ENCODE measurements at places on chromosomes 5 and 9.

DNA sequence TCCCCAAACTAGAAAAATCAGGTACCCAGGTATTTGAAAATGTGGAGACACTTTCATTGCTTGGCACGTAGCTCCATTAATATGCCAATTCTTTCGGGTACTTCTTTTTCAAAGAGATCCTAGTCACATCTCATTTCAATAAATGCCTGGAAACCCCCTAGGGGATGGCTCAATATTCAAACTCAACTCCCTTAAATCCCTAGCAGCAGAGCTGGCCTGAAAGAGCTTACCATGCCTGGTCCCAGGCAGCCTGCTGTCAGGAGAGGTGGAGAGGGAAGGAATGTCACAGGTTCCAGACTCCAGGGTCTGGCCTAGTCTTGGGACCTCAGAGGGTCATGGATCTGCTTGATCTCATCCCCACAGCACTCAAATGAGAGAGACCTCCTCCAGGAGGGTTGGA is 187.1 kb downstream of the SPOCK1 start:
- DNase-seq: no peak

DNA sequence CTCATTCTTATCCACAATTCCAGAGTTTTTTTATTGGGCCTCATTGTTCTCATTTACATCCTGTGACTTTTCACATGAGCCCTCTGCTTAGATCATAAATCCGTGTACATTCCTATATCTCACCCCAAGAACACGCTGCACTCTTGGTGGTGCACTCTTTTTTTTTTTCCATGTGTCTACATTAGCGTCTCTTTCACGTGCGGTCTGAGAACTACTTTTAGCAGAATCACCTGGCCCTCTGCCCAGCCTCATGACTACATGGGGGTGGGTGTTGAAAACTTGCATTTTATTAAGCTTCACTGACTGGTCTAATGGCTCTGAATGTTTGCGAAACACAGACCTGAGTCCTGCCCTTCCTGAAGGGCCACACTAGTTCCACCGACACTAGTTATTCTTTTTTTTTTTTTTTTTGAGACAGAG is 18.6 kb downstream of the C9orf57 start:
- no peak for DNase-seq

DNA sequence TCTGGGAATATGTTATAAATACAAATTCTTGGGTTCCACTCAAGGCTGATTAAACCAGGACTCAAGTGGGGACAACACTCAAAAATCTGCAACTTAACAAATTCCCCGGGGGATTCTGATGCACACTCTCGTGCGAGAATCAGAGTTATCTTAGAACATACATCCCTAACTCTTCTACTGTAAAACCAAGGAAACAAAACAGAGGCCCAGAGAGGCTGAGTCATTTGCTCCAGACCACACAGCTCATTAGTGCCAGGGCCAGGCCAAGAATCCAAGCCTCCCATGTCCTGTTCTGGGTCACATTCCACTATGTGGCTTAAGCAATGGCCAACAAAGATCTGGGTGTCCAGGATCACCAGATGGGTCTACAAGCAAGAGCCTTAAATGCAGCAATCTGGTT is 166.0 kb downstream of the ADAMTS12 start:
- no peak for DNase-seq

- no peak for DNase-seq
Observed at GRCh38 chr5:160744268-160745101, 107.5 kb downstream of the ATP10B start.

DNA sequence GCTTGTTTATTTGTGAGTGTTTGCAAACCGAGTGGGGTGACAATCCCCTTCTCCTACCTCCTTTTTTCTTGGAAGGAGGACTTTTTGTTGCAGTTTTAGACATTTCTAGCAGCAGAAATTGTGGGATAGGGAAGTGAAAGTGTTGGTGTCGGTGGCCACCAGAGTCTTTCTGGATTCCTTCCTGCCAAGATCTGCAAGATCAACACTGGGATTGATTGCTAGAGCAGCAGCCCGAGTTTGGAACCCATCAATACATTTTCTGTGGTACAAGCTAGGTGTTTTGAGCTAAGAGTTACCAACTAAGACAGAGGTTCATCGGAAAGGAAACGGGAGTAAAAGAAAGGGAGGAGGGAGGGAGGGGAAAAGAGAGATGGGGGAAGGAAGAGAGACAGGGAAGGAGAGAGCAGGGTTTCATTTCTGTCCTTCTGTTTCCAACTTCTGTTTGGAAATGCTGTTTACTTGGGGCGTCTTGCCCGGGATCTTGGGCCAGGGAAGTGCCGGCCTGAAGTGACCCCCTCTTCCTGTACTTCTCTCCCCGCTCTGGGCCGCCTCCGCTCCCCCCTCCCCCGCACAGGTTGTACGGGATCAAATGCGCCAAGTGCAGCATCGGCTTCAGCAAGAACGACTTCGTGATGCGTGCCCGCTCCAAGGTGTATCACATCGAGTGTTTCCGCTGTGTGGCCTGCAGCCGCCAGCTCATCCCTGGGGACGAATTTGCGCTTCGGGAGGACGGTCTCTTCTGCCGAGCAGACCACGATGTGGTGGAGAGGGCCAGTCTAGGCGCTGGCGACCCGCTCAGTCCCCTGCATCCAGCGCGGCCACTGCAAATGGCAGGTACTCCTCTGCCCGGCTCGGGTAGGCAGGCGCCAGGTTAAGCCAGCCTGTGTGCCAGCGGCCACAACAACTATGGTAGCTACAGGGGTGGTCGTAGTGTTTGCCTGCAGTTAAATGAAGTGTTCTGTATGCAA is 4.0 kb downstream of the ISL1 start:
- DNase-seq: no peak

- no peak for DNase-seq
Observed at GRCh38 chr9:127116957-127117356, 5.5 kb downstream of the ANGPTL2 start.

GRCh38 chr5:81787474-81788242 is 36.8 kb upstream of the SSBP2 start:
- no peak for DNase-seq

GRCh38 chr9:96509848-96510247 is 59.9 kb downstream of the HABP4 start:
- DNase-seq: no peak

DNA sequence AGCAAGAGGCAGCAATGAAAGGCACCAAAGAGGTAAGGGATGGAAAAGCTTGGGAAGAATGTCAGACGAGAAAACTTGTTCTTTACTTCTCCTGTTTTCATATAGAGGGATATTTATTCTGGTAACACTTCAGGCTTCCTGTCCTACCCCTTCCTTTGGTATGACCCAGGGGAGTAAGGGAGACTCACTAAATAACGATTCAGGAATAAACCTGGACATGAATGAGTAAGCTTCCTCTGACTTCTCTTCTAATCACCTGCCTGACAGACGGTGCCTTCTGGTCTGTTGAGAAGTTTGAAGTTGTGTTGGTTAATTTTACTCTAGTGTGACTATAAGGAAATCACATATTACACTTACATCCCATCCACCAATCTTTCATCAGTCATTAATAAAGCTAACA is 461.2 kb downstream of the CDH12 start:
- no peak for DNase-seq

DNA sequence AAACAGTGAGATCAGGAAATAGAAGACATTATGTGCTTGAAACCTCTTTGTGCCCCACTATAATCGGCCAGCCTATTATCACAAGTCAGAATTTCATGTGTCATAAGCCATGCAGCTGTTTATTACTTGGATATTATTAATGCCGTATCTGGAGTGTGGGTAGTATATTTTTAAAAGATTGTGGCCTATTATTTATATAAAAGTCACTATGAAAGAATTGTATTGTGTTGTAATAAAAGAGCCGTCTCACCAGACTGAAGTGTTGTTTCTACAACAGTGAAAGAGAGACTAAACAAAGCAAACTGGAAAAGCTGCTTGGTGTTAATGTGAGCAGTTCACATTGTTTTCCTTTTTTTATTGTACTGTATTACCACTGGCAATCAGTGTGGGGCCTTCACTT is 449.1 kb downstream of the PSAT1 start:
- DNase-seq: no peak

DNA sequence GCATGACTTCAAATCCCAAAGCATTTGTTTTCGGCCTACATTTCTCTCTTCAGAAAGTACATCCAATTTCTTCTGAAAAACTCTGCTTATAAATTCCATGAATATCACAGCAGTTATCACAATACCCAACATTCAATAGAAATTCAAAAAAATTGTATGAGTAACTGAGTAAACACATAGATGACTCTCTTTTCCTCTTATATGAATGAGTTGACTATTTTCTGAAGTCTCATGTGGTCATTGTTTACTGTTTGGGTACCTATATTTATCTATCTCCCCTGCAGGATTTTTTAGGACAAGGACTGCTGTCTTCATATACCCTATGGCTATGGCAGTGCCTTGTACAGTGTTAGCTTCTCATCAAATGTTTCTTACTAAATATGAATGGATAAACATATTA is 157.1 kb downstream of the HTR1A start:
- no peak for DNase-seq

GRCh38 chr9:98887918-98888510 is 55.7 kb upstream of the COL15A1 start:
- DNase-seq: no peak

- DNase-seq: no peak
Observed at GRCh38 chr9:131112374-131113154, 12.8 kb upstream of the NUP214 start.

GRCh38 chr5:155807884-155808576 is 518.9 kb upstream of the SGCD start:
- DNase-seq: no peak

- no peak for DNase-seq
Observed at GRCh38 chr9:100466171-100466828, 6.6 kb upstream of the TMEFF1 start.

DNA sequence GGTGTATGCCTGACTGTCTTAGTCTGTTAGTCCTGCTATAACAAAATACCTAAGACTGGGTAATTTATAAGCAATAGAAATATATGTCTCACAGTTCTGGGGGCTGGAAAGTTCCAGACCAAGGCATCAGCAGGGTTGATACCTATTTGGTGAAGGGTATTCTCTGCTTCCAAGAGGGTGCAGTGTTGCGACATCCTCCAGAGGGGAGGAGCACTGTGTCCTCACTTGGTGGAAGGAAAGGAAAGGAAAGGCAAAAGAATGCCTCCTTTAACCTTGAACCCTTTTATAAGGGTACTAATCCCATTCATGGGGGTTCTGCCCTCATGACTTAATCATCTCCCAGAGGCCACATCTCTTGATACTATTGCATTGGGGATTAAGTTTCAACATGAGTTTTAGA is 42.0 kb upstream of the SLC24A2 start:
- no peak for DNase-seq

- DNase-seq: no peak
Observed at GRCh38 chr5:154962494-154962893, 21.6 kb downstream of the MRPL22 start.

DNA sequence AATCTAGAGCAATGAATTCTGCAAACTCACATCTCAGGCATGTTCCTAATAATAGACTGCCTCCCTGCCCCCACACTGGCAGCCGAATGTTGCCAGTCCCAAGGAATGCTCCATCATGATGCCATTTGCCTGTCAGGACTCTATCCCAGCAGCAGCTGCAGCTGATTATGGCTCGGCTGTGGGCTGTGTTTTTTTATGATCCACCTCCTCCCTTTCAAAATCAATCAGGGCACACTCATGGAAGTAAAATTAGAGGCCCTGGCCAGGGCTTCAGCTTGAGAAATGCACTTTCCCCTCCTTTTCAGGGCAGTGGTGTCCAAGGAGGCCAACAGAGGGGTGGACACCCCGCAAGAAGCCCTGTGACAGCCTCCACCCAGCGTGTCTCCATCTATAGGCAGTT is 176.7 kb upstream of the S1PR3 start:
- no peak for DNase-seq

DNA sequence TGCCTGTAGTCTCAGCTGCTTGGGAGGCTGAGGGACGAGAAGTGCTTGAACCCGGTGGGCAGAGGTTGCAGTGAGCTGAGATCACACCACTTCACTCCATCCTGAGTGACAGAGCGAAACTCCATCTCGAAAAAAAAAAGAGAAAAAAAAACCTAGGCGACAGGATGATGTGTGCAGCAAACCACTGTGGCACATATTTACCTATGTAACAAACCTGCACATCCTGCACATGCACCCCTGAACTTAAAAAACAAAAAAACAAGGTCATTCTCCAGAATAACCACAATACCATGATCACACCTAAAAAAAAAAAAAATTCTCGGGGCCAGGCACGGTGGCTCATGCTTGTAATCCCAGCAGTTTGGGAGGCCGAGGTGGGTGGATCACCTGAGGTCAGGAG is 7.5 kb upstream of the DOLPP1 start:
- no peak for DNase-seq

DNA sequence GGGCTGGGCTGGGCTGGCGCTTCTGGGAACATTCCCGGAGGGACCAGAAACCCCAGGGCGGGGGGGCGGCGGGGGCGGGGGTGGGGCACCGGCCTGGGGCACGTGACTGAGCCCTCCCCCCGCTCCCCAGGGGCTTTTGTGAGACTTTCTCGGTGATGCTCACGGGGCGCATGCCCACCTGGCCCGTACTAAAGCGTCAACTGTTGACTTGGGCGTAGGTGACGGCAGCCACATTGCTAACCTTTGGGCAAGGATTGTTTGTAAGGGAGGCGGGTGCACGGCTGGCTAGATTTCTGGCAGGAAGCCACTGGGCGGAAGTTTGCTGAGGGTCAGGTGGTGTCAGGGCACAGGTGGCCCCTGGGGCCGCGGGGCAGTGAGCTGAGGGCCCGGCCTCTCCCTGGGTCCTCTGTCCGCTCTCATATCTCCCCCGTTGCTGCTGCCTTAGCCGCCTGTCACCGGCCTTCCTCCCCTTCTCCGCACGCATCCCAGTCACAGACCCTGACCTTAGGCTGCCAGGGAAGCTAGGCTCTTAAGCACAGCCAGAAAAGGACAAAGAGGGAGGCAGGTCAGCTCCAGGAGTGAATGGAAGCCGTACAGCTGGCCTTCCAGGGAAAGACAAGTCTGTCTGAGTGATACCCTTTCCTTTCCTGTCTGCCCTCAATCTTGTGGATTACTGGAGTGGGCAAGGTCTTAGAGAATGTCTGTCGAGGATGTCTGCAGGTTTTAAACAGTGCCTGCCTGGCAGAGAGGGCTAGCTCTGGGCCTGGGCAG is 812 bp downstream of the CACFD1 start:
- no peak for DNase-seq

GRCh38 chr9:72440378-72440777 is 75.4 kb upstream of the ZFAND5 start:
- no peak for DNase-seq

Data from stimulated activated CD8-positive, alpha-beta memory T cell treated with anti-CD3 and anti-CD28 coated beads, Interleukin-2, amount 100 ng/mL, for 1 hour (primary cell).